ENCODE measurements at places on chromosomes 1 and 21.

- no peak for DNase-seq
Measured at GRCh38 chr1:198205016-198205684, 48.4 kb downstream of the NEK7 start.

DNA sequence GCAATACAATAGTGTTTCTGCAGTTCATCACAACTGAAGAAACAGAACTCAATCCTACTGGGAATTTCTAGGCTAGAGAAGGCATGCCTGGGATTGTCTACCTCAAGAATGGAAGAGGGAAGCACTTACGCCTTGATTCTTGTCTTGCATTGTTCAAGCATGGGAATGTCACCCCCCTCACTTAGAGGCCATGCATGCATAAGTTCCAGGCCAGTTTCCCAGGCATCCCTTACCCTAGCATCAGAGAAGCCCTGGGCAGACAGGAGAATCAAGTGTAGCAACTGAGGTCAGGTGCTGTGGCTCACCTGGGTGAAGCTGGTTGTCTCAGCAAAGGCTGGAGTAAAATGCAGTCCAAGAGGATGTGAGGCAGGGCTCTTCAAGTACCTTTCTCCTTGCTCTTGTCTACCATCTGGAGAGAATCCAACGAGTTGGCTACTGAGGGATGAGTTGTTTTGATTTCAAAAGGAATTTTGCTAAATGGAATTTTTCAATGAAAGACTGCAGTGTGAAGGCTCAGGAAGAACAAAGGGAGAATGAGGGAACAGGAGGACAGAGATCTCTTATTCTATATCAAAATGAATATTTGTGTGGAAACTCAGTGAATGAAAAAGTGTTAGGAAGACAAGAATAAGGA, 174.3 kb downstream of the NEK7 start:
- DNase-seq, result no peak

DNA sequence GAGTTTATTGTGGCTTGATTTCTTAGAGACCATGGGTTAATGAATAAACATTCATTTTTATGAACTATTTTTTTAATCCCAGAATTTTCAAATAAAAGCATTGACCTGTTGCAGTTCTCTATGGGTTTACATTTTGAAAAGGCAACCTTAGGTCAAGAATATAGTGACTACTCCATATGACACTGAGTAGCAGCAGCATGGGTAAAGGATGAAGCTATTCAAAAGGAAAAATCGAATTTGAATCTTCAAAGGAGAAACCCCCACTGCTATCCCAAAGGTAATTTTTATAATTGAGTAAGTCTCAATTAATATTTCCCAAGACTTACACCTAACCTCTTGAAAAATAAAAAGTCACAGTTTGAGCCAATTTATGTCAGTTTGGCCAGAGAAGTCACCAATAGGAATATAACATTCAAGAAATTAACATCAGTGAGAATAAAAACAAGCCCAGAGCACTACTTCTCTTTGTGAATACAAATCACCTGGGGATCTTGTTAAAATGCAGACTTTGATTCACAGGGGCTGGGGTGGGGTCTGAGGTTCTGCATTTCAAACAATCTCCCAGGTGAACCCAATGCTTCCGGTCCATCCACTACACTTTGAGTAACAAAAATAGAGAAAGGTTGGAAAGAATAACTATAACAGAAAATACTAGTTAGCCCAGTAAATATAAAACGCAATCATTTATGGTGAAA, 39.8 kb downstream of the USP1 start:
- no peak for DNase-seq

- no peak for DNase-seq
Measured at GRCh38 chr1:85406081-85406480, 58.9 kb downstream of the DDAH1 start.

DNA sequence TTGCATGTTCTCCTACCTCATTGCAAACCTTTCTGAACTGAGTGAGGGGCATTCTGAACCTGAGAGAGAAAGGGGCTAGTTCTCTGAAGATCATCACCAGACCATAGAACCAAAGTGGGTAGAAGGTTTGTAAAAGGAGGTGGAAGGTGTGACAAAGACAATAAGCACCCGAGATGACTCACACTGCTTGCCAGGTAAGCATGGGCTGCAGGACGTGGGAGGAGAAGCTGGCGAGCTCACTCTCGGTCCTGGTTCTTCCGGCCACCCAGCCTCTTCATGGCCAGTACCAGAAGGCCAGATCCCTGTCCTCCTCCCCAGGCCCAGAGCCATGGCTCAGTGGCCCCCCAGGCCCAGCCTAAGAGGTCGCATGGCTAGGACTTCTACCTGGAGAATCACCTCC, 128.3 kb downstream of the TMEM53 start:
- no peak for DNase-seq

DNA sequence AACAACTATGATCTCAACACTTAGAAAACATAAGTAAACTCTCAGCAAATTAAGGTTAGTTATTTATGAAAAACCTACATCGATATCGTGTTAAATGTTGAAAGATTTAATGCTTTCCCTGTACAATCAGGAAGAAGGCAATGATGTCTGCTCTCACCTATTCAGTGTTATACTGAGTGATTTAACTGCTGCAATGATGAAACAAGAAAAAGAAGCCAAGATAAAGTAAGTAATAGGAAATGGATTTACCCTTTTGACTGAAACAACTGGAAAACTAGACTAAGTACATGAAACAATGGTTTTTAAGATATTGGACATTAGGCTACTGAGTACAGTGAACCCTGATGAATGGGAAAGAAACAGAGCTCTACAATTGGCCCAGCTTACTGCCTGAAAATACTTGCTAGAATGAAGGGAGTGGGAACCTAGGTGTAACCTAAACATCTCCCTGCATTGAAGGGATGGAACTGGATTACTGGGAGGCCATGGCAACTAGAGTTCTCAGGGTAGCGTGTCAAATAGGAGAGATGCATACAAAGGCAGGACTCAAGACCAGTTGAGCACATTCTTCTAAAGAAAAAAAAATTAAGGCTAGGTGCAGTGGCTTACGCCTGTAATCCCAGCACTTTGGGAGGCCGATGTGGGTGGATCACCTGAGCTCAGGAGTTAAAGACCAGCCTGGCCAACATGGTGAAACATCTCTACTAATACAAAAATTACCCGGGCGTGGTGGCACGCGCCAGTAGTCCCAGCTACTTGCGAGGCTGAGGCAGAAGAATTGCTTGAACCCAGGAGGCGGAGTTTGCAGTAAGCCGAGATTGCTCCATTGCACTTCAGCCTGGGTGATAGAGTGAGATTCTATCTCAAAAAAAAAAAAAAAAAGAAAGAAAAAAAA, 37.3 kb downstream of the SNRPE start:
- no peak for DNase-seq

DNA sequence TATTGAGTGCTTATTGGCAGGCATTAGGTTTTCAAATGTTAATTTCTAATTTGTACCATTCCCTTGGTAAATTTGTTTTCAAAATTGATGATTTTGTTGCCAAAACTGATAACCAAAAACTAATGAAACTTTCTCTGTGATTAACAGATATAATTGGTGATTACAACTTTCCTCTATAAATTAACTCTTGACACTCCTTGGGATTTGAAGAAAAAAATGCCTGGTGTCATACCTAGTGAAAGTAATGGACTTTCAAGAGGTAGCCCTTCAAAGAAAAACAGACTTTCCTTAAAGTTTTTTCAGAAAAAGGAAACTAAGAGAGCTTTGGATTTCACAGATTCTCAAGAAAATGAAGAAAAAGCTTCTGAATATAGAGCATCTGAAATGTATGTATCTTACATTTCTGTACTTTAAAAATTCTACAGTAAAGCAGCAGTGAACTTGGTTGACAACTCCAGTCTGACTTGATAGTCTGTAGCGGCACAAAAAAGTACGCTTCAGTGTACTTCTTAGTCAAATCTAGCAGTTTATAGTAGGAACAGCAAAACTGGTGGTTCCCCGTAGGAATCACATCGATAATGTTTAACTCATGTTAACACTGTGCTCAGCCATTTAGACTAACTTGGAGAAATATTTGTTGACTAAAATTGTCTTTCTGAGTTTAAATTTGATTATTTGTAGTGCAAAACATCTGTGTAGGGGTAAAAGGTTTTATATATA, 3.0 kb downstream of the USP1 start:
- no peak for DNase-seq

DNA sequence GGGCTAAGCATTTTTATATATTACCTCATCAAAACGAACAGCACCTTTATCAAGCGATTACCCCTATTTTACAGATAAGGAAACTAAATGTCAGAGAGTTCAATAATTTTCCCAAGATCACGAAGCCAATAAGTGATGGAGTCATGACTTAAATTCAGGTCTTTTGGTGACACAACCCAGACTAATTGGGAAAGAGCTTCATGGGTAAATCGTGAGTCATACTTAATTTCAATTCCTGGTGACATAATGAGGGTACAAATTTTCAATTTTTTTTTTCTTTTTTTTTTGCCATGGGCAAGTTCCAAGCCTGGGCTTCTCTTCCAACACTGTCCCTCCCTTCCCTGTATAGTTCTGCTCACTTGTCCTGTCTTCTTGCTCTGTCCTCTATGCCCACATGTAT, 30.1 kb upstream of the IL10 start:
- DNase-seq, result no peak

DNA sequence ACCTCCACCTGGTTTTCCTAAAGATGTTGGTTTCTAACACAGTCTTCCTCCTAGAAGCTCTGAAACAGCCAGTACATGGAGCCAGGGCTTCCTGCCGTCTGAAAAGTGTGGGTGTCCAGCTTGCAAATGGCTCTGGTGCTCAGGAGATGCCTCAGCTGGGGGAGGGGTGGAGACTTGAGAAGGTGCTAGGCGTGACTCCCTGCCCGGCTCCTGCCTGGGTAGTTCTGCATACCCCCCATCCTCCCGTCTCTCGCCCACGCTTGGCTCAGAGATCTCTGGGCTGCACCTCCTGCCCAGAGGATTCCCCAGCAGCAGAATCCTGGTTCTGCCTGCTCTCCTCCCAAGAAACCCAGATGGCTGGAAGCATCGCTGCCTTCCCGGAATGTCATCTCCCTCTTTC, 16.9 kb downstream of the STUM start:
- no peak for DNase-seq

GRCh38 chr1:22018583-22019559, 17.4 kb downstream of the CELA3A start:
- DNase-seq, result no peak

DNA sequence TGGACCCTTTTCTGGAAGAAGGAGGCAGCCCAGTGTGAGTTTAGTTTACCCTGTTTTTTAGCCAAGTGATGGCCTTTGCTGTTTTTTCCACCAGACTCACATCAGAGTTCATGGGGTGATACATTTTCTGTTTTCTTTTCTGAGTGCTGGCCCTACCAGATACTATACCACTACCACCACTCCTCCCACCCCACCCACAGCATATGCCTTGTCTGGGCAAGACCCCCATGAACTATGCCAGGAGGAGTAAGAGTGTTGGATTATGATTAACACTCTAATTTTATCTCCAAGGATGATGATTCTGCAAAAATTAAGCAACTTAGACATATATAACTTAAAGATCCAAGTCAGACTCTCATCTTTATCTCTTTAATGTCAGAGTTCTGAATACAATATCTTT, 26.1 kb downstream of the FABP3 start:
- no peak for DNase-seq

DNA sequence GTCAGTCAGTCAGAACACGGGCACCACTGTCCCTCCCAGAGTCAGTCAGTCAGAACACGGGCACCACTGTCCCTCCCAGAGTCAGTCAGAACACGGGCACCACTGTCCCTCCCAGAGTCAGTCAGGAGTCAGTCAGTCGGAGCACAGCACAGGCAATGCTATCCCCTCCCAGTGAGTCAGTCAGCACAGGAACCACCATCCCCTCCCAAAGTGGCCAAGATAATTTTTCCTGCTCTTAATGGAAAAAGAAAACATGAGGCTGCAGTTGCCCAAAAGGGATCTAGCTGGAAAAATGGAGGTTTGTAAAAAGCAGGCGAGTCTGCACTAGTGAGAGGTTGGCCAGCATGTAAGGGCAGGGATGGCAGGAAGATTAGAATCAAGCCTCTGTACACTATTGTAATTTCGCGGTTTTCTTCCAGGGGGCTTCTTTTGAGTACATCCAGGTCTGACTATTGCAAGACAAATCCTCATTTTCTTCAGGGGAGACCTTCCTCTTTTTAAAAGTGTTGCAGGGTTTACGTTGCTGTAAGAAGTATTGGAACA, 213.8 kb downstream of the SIPA1L2 start:
- DNase-seq, result no peak

GRCh38 chr1:166470441-166470840, 303.6 kb upstream of the FAM78B start:
- no peak for DNase-seq
